CD4-positive, alpha-beta T cell treated with Interleukin-2 at 100 ng/mL for 4 hours (primary cell): ENCODE measurements at places on chromosomes 1 and 21.

DNA sequence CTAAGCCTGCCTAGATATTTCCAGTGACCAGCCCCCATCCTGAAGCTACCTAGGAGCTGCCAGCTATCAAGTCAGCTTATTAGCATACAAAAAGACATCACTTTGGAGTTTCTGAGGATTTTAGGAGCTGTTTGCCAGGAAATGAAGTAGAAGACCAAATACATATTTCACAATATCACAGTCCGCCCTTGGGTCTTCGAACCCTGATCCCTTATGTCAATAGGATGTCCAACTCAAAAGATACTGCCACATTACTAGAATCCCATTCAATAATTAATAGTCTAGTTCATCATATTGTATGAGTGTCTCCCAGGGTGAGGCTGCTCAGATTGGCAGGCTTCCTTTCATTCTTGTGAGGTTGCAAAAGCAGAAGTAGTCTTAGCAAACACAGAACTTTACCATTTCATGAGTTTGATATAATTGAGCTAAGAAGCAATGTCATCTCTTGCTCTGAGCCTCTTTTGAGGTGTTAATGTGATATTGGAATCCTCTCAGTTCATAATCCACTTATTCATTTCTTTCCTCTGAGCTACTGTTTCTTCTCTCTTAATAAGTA lies 13.6 kb downstream of the IPO9 start:
- no peak for DNase-seq

- no peak for DNase-seq
These were observed 121.1 kb downstream of the SIK1 start for GRCh38 chr21:43305811-43306311.

DNA sequence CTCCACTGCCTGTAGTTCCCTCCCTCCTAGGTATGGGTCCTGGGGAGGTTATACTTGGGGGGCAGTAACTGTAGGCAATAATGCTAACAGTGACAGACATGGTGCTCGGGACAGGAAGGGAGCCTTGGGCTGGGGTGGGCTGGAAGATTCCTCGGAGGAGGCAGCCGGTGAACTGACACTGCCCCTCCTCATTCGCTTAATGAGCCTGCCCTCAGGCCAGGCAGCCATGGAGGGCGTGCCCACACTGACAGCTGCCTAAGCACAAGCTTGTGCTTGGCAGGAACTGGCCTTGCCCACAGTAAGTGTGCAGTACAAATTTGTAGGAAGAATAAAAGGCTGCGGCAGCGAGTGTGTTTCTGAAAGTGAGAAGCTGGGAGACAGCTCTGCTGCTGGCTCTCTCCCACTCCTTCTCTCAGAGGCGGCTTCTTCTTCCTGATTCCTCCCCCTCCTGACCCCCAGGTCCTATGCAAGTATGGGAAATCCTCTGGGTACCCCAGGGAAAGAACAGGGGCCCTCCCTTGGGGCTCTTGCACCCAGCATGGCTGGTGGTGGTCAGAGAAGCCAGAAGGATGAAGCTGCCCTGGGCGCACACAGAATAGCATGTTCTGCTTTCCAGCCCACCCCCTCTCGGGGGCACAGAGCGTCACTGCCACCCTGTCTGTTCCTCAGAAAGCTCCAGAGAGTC lies 23.6 kb downstream of the OPTC start:
- no peak for DNase-seq

- DNase-seq, result no peak
These were observed 22.9 kb downstream of the HTR1D start for GRCh38 chr1:23194119-23194984.

GRCh38 chr1:178642282-178642681 lies 82.8 kb upstream of the RALGPS2 start:
- DNase-seq, result no peak

DNA sequence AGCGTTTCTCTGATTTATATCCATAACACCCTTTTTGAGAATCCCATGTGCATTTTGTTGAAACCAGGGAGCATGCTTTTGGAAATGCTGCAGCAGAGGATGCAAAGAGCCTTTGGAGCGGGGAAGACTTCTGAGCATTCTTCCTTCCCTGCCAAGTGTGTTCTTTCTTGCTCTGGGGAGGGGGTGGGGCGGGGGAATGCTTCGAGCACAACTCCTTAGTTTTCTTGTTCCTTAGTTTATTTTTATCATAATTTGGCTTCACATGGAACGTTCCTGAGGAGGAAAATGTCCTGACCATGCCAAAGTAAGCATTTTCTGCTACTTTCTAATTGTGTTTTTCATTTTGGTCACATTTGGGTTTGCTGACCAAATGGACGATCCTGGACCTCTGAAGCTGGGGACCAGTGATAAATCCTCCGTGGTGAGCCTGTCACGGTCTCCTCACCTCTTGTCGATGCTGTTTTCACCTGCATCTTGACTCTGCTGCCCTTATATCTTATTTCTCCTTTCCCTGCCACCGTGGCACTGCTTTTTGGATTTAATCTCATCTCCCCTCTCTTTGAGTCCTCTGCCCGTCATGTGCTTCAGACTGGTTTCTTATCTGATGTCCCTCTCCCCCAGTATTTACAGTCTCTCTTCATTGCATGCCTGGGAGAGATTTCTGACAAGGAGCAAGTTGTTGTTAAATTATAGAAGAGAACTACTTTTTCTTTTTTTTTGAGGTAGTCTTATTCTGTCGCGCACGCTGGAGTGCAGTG lies 2.4 kb downstream of the CTPS1 start:
- DNase-seq, result no peak

DNA sequence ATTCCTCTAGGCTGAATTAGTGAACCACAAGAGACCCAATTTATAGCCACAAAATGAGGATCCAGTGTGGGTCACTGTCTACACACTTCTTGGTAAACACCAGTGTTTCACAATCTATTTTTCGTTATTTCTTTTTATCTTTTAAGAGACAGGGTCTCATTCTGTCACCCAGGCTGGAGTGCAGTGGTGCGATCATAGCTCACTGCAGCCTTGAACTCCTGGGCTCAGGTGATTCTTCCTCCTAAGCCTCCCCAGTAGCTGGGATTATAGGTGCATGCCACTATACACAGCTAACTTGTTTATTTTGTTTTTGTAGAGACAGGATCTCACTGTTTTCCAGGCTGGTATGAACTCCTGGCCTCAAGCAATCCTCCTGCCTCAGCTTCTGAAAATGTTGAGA lies 29.3 kb upstream of the SLC45A3 start:
- DNase-seq, result no peak

DNA sequence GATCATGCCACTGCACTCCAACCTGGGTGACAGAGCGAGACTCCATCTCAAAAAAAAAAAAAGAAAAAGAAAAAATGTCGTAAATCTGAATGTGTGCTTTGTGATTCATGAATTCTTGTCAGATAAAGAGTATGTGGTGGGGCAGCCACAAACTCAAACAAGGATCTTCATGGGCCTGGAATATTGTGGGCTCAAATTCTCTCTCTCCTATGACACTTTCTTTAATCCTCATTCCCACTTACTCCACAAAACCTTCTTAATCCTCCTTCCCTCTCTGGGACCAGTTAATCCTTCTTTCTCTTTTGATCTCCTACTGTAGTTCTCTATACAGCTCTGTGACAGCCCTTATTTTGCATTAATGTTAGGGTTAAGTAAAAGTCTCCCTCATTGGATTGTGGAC lies 112.3 kb downstream of the AK5 start:
- no peak for DNase-seq

DNA sequence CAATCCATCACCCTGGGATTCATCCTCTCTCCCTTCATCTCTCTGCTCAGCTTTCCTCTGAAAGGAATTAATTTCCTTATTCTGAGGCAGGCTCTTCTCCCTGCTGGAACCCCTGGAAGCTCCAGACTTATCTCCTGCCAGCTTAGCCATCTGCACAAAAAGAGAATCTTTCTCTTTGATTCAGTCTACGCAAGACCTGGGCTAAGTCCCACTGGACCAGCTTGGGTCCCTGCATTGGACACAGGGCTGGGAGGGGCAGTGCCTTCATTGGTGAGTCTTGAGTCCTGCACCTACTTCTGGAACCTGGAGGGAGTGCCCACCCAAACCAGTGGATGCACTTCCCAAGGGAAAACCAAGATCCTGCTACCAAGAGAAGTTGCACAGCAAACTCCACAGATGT lies 271.7 kb upstream of the CSF3R start:
- no peak for DNase-seq

DNA sequence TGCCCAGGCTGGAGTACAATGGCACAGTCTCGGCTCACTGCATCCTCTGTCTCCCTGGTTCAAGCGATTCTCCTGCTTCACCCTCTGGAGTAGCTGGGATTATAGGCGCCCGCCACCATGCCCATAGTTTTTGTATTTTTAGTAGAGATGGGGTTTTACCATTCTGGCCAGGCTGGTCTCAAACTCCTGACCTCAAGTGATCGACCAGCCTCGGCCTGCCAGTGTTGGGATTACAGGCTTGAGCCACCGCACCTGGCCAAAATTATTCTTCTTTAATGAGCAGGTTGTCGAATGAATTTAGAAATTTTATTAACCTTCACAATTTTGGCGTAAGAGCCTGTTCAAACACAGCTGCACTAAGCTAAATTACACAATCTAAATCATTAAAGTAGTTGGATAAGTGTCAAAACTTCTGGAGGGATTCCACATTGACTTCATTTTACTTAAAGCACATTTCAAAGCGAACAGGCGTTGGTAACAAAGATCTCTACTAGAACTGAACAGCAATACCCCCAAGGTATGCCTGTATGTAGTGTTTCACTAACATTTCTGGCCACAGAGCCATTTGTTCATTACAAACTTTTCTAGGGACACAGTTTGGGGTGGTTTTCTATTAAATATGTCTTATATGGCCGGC lies 5.2 kb upstream of the CTH start:
- DNase-seq, result no peak

- DNase-seq, result no peak
These were observed 374 bp downstream of the MAB21L3 start for GRCh38 chr1:116111524-116112021.

DNA sequence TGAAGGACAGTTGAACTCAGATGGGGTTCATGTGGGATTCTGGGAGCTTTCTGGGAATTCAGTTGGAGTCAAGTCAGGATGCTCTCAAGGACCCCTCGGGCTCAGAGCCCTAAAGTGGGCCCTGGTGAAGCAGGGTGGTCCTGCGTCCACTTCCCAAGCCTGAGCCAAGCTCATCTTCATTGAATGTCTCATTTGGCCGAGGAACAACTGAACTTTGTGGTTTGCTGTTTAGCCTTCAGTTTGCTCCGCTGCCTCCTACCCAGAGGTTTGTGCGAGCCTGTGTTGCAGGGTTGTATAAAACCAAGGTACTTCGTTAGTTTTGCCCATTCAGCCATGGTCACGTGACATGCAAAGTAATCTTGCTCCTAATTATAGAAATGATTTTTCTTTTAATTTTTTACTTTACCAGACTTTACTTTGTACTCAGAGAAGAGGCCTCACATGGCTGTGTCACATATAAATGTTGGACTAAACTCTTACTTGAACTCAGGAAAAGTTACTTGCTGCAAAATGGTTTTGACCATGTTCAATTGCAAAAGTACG lies 49.7 kb downstream of the B3GALT5 start:
- no peak for DNase-seq

- no peak for DNase-seq
These were observed 58.9 kb upstream of the KIF26B start for GRCh38 chr1:245095903-245096302.

GRCh38 chr1:216599851-216600250 lies 123.4 kb downstream of the ESRRG start:
- DNase-seq, result no peak

DNA sequence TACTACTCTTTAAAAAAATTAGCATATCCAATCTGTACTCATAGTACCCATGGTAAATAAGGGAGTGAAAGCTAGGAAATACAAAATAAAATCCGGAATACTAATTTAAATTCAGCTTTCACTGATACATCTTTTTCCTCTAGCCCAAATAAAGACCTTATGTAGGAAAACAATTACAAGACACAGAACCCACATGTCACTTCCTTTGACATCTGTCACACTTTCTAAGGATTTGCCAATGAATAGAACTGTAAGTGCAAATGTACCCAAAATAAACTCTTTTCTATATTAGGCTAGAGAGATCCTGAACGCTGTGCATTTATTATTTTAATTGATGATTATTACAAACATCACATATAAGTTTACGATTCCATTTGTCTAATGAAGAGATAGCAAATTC lies 393.0 kb downstream of the LRRIQ3 start:
- DNase-seq, result no peak

DNA sequence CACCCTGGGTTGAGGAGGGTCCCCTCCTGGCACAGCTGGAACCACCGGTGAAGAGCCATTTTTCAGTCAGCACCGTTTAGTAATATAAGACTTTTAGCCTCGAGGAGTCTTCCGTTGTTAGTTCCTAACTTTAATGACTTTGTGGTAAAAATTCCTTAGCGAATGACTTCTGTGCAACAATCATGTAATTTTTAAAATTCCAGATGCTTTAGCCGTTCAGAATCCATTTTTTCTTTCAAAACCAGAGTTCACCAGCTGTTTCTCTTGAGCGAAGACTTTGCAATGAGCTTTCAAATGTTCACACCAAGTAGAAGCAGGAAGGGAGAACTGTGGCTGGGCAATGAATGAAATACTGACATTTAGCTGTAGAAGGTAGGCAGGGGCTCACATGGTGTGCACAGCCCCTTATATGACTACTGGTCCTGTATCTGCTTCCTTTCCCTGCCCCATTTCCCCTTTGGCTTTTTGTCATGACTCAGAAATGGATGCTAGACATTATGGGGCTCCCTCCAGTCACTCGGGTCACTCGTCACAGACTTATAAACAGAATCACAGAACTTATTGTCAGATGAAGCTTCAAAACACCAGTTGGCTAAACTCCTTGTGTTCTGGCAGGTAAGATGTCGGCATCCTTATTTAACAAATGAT lies 4.1 kb downstream of the DISC1 start:
- no peak for DNase-seq

GRCh38 chr1:39996396-39997004 lies 41.6 kb downstream of the MFSD2A start:
- no peak for DNase-seq

GRCh38 chr1:87584586-87584985 lies 255.9 kb downstream of the LMO4 start:
- no peak for DNase-seq

DNA sequence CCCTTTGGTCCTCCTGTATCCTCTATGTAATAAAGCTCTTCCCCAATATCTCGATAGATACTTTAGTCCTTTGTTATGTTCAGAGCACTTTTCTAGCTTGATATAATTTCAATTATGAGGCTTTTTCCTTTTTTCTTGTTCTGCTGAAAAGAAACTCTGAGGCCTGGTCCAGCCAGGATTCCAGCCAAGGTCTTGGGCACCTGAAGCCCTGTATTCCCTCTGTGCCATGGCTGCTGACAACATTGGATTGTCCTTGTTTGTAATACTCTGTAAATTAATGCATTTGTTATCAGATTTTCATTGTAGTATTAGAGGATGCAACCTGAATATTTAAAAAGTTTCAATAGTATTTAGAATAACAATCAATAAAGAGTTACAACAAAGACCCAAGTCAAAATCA lies 67.9 kb upstream of the ADAMTS5 start:
- DNase-seq, result no peak
